ENCODE measurements at places on chromosomes 11 and 22.

DNA sequence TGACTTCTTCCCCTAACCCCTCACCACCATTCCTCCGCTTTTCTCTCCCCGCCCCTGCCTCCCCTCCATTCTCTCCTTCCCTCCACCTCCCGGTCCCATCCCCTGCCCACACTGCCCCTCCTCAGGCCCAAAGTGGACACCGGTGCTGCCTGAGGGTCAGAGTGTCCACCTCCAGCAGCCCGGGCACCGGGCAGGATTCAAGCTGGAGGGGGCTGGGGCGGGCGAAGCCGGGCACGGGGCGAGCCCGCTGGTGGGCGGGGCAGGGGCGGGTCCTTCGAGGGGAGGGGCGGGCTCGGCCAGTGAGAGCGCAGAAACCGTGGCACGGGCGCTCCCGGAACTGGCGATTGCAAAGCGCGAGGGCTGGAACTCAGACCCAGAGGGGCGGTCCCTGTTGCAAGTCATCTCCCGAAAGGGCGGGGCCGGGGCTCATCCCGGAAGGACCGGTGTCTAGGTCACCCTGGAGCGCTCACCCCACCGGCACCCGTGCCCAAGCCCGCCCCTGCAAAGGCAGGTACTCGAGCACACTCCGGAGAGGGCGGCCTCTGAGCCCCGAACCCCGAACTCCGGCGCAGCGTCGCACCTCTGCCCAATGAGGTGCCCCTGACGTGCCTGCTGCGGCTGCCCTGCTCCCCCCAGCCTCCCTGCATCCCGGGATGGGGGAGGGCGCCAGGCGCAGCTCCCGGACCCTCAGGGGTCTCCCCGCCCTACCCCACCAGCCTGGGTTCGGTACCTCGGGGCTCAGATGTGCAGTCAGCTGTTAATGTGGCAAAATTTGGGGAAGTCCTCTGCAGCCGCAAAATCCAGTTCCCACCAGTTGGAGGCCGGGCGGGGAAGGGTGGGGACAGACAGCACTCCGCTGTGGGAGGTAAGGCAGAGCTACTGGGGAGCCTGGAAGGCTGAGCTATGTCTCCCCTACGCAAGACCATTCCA, 16.5 kb upstream of the CDKN1C start:
- peak; percentile 99 for DNase-seq

GRCh38 chr11:66337103-66337899, 1.1 kb upstream of the RIN1 start:
- DNase-seq: no peak

DNA sequence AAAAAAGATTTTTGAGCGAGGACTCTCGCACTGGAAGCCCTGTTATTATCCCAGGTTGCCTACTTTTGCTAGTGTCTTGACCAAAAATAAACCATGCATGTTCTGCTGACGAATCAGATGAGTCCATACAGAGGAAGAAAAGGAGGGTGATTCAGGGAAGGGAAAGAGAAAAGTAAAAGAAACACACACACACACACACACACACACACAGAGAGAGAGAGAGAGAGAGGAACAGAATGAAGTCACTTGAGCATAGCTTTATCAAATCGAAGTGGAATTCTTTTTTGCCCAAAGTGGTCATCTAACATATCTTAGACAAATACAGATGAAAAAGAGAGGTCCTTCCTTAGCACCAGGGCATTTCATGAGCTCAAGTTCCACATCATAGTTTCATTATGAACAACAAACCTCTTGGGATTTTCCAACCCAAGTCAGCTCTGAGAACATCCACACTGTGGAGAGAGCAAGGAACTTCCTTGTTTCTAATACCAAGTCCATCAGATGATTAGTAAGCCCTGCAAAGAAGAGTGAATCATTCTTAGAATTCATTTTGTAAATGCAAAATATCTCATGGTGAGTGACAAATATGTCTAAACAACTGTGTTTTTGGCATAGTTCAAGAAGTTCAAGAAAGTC, 7.7 kb upstream of the MMP12 start:
- DNase-seq: peak; percentile 12

DNA sequence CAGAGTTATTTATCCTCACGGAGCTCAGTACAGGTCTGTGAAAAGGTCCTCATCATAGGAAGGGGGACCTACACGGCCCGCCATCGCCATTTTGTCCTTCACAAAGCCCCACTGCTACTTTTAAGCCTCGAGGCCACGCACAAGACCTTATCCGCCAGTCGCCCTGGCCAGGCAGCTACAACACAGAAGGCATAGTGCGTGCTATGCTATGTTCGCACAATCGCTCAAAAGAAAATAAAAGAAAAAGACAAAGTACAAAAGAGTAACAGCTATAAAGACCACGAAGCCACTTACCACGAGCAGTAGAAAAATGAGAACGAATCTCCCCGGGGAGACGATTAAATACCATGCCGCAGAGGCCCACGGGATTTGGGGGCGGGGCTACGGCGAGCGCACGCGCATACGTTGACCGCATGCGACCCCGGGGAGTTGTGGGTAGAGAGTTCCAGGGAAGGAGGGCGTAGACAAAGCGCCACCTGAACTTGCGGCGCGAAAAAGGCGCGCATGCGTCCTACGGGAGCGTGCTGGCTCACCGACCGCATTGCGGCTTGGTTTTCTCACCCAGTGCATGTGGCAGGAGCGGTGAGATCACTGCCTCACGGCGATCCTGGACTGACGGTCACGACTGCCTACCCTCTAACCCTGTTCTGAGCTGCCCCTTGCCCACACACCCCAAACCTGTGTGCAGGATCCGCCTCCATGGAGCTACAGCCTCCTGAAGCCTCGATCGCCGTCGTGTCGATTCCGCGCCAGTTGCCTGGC, 16.4 kb upstream of the WDR74 start:
- DNase-seq: peak; percentile 96

DNA sequence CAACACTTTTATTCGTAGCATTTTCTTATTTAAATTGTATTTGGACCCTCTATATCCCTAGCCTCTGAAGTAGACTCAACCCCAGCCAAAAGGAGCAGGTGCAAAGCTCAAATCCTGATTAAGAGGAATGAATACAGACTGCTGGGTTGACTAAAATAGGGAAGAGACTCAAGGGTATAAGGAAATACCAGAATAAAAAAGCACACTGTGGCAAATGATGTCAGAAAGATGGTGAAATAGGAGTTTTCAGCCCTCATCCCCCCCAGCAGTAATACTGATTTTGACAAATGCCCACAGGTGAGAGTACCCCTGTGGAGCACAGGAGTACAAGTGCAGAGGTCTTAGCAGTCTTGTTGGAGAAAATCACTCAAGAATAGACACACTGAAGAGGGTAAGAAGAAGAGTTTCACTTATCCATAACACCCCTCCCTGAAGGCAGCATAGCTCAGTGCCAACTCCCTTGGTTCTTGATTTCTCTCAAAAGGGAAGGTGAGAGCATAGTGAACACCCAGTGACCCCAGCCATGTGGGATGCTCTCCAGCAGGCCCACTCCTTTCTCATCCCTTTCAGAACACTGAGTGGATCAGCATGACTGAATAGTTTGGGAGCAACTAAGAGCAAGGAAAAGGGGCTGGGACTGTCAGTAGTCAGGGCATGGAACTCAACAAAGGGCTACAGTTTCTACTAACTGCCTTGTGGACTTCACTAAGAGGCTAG, 71.7 kb downstream of the TBC1D22A start:
- no peak for DNase-seq

- DNase-seq: peak; percentile 48
Observed at GRCh38 chr11:35146074-35146521, 7.1 kb downstream of the CD44 start.

DNA sequence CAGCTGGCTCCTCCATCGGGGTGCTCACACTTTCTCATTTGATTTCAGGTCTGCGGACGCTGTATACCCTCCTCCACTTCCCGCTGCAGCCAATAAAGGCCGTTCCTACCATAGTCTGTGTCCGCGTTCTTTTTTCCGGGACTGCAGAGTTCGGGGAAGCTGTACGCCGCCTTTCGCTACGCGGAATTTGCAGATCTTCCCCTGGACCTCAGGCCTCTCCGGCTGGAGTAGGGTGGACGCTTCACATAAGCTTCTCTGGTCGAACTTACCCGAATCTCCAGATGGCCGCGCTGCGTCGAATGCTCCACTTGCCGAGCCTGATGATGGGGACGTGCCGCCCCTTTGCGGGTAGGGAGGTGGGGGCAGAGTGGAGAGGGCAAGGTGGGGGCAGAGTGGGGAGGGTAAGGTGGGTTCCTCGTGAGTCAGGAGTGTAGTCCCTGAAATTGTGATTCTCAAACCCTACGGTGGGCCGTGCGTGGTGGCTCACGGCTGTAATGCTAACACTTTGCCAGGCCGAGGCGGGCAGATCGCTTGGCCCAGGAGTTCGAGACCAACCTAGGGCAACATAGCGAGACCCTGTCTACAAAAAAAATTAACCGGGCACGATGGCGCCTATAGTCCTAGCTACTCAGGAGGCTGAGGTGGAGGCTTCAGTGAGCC, 617 bp downstream of the CSKMT start:
- peak; percentile 52 for DNase-seq

DNA sequence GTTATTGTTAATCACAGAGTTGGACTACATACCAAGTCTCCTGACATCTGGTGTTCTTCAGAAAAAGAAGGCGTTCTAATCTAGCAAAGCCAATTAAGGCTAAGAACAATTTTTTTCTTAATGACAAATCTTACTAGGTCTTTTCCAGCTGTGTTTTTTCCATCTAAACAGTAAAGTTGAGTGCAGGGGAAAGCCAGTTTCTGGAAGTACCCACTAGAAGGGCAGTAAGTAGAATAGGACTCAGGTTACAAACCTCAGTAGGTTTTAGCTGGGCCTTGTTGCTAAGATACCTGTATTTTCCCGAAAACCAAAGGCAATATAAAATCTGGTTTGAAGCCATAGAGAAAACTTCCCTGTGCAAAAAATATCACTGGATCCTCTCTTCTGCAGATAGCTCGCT, 351.9 kb downstream of the ETS1 start:
- DNase-seq: no peak
